Posterior cingulate gyrus (tissue), 11 donors: ENCODE measurements at places on chromosomes 4 and X.

DNA sequence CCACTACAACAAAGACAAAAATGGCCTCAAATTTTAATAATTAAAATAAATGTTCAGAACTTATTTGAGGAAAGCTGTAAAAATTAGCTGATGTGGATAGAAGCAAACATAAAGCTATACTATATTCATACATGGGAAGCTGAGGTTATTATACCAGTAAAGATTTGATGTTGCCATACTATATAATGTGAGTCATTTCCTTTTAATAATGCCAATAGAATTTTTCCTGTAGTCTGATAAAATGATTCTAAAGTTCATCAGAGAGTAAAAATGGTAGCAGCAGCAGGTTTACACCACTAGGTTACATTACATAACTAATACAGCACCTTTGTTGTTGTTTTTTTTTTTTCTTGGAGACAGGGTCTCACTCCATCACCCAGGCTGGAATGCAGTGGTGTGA is 45.5 kb upstream of the CYP2U1 start:
- DNase-seq: no peak

DNA sequence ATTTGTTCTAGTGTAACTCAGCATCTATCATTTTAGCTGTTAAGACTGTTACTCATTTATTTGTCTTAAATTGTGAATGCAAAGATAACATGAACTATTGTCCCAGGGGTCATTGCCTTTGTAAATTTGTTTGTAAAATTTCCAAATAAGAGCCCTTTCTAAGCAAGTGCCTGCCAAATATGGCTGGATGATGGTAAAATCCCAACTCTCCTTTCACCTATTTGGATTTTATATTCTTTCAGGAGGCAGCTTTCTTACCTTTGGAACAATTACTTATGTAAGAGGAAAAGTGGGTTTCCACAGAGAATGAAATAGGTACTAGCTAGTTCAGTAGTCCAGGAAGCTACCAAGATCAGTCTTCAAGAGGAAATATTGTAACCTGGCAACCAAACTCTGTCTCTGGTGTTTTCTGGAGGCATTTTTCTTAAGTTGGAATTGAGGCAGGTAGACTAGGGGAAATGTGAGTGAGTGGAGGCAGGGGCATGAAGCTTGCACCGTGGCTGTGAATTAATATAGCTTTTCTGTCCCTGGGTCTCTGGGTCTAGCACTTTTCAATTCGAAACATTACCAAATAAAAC is 363.0 kb upstream of the ZCCHC13 start:
- no peak for DNase-seq

DNA sequence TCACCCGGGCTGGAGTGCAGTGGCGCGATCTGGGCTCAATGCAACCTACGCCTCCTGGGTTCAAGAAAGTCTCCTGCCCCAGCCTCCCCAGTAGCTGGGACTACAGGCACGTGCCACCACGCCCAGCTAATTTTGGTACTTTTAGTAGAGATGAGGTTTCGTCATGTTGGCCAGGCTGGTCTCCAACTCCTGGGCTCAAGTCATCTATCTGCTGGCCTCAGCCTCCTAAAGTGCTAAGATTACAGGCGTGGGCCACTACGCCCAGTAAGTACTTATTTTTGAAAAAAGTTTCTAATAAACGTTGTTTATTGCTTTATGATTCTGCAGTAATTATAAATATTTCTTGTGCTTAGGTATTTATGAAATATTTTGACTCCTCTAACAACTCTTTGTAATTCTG is 4.3 kb upstream of the PCSK1N start:
- DNase-seq: no peak

GRCh38 chr4:128528793-128529553 is 241.4 kb upstream of the PGRMC2 start:
- DNase-seq: no peak

DNA sequence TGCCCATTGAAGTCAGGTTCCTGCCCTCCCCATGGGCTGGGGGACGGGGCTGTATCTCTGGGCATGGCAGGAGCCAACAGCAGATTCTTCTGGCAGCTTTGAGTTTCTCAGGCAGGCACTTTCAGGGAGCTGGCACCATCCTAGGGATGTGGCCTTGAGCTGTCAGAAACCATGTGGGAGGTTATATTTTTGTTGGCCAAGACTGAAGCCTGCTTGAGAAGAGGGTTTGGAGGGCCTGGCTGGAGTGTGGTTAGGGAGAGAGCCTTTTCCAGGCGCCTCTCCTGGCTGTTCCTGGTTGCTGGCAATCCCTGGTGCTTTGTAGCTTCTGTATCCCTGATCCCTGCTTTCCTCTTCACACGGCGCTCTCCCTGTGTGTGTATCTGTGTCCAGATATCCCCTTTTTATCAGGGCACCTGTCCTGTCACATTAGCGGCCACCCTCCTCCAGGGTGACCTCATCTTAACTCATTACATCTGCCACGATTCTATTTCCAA is 30.6 kb upstream of the SORCS2 start:
- peak; percentile 88 for DNase-seq

DNA sequence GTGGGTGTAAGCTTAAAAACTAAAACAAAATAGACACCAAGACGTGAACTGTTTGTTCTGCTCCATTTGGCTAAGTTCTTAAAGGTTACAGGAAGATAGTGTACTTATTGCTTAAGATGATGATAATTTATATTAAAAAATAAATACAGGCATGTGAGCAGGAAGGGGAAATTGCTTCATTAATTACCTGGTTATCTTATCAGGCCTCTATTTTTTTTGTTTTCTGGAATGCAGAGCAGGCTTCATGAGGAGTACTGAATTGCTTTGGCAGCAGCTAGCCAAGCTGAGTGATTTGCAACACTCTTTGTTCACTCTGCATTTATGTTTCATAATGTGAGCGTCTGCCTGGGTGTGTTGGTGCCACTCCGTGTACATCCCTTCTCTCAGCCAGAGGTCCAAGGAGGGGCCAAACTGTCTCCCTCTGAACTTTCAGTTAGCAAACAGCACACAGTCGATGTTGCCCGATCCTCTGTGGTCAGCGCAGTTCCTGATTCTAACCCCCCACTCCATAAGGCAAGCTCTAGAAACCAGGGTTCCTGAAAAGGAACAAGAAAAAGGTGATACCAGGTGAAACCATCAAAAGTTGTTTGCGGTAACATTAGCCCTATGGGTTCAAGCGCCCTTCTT is 348.2 kb downstream of the SPRY1 start:
- DNase-seq: no peak

GRCh38 chr4:8113611-8114377 is 44.8 kb downstream of the ABLIM2 start:
- DNase-seq: peak; percentile 59

- DNase-seq: no peak
Observed at GRCh38 chr4:165088366-165088765, 24.3 kb downstream of the TMEM192 start.

- no peak for DNase-seq
Observed at GRCh38 chrX:133214301-133214700, 3.9 kb downstream of the TFDP3 start.

- no peak for DNase-seq
Observed at GRCh38 chrX:40022421-40022820, 75.3 kb downstream of the BCOR start.

DNA sequence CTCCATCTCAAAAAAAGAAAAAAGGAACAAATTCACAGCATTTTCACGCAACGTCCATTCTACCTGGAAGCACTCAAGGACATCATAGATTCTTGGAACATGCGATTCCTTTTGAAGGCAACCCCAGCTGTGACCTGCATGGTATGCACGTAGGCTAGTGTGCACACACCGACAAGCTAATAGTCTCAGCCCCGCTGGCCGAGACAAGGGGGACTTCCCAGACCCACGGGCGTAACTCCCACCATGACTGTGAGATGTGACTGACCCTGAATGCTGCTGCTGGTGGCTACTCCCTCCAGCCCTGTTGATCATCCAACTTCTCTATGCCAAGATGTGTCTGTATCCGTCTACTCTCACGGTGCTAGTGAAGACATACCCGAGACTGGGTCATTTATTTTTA is 78.3 kb downstream of the CRLF2 start:
- no peak for DNase-seq

- no peak for DNase-seq
Observed at GRCh38 chr4:115274545-115274944, 161.1 kb upstream of the NDST4 start.

- DNase-seq: no peak
Observed at GRCh38 chr4:15400981-15401671, 26.7 kb upstream of the C1QTNF7 start.

DNA sequence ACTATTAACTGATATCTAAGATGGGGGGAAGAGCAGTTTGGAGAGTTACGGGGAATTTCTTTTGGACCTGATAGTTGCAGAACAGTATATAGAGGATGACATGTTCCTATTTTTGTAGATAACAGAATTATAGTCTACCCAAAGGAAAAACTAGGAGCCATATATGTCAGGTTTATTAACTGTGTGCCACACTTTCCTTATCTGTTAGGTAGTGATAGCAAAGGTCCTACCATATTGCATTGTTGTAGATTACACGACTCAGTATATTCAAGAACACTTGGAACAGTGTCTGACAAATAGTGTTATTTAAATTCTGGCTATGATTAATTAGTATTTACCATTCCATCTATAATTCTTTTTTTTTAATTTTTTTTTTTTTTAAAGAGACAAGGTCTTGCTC is 175.3 kb downstream of the NR3C2 start:
- DNase-seq: no peak

DNA sequence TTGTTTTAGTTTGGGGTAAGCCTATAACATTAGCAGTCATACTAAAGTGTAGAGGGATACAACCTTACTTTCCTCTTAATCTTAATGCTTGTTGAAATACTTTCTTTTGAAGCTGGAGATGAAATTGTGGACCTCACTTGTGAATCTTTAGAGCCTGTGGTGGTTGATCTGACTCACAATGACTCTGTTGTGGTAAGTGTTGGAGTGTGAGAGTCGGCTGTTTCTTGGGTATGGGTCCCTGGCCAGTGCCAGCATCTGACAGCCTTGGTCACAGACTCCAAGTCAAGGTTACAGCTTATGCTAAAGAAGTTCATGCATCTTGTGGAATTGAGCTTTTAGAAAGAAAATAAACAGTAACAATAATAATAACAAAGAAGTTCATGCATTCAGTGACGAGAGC is 31.6 kb downstream of the RNF4 start:
- no peak for DNase-seq

- no peak for DNase-seq
Observed at GRCh38 chrX:77167993-77168392, 279.2 kb upstream of the FGF16 start.

DNA sequence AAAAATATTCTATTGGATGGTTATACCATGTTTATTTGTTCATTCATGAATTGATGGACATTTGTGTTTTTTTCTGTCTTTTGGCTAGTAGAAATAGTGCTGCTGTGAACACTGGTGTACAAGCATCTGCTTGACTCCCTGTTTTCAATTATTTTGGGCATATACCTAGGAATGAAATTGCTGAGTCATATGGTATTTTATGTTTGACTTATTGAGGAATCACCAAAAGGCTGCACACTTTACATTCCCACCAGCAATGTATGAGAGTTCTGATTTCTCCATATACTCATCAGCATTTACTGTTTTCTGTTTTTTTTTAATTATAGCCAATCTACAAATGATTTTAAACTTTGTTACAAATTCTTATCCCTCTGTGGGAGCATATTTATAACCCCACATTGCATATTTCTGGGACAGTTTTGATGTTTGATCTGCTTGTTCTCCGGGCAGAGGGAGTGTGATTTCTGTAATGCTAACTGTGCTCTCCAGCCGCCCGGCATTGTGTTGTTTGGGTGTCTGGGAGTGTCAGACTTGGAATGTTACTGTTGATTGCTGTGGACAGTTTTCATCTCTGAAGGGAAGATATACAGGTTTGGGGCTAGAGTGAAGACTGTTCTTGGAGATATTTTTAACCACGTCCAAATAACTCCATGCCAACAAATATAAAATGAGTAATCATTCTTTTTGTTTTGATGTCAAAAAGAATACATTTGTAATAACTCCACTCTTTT is 60.5 kb upstream of the PGRMC2 start:
- no peak for DNase-seq

- no peak for DNase-seq
Observed at GRCh38 chr4:145345401-145345800, 136.3 kb upstream of the SMAD1 start.

GRCh38 chrX:139642241-139642927 is 65.6 kb downstream of the MCF2 start:
- no peak for DNase-seq

DNA sequence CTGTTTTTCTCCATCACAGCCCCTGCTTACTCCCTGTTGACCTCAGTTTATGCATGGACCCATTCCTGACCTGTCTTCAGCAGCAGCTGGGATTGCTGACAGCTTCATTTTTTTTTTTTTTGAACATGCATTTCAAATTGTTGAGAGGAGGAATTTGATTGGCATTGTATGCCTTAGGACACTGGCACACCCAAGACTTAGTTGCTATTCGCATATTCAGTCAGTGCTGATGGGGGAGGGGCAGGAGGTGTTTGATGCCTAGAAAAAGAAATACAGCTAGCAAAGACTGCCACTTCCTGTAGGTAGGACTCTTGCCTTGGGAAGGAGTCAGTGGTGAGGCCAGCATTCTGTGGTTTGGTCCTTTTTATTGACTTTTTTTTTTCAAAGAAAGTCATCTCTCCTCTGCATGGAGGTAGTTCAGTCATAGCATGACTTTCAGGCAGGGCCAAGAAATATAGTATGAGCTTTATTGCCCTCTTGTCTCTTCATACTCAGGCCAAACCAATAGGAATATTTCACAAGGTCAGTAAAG is 33.6 kb upstream of the XK start:
- no peak for DNase-seq

- DNase-seq: no peak
Observed at GRCh38 chr4:108120789-108121188, 47.9 kb downstream of the LEF1 start.

GRCh38 chrX:137549073-137549472 is 16.9 kb upstream of the ZIC3 start:
- no peak for DNase-seq

GRCh38 chrX:5341902-5342301 is 886.8 kb downstream of the NLGN4X start:
- DNase-seq: no peak

DNA sequence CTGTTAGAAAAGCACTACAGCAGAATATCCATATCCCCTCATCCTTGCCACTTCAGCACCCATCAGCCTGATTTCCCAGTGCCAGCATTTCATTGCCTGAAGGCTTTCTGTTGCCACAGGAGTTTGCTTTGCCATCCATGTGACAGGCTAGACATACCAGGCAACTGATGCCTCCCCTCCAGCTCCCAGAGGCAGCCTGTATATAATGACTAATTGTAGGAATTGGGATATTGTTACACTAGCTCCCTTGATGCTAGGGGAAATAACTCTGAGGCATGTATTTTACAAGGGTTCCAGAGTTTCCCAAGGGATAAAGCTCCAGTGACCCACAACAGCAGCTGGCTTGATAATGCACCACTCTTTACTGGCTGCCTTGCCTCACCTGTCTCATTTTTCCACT is 608.0 kb upstream of the FTHL17 start:
- DNase-seq: no peak

DNA sequence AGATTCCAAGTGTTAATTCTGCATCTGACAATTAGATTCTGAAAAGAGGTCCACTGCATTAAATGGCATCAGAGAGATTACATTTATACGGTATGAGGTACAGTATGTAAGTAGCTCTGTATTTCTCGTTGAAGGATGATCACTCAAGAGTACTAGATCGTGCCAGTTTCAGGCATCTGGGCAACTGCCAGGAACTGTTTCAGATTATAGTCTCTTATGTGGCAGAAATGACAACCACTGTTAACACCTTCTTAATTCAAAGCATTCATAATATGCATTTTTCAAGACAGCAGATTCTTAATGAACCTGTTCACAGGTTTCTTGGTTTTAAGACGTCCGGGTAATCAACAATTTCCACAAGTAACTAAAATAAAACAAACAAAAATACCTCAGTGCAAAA is 1.6 kb downstream of the ANKRD50 start:
- no peak for DNase-seq
